Epithelial cell of proximal tubule (primary cell): ENCODE measurements at places on chromosomes 1 and 21. TPM values are rescaled to one million over a fixed set of nuclear protein-coding genes. Genes with fewer than 3 reads are reported as not detected.

Gene ERICH3
- 0.14 TPM in 1 of 2 replicates, not detected in the other for total RNA-seq

Gene SPATA46
- not detected in 2 replicates for total RNA-seq

Gene TRIM17
- 1.7 and 10.4 TPM in 2 replicates for total RNA-seq

Gene AUNIP
- 6.2 and 13.0 TPM in 2 replicates for total RNA-seq

DNA sequence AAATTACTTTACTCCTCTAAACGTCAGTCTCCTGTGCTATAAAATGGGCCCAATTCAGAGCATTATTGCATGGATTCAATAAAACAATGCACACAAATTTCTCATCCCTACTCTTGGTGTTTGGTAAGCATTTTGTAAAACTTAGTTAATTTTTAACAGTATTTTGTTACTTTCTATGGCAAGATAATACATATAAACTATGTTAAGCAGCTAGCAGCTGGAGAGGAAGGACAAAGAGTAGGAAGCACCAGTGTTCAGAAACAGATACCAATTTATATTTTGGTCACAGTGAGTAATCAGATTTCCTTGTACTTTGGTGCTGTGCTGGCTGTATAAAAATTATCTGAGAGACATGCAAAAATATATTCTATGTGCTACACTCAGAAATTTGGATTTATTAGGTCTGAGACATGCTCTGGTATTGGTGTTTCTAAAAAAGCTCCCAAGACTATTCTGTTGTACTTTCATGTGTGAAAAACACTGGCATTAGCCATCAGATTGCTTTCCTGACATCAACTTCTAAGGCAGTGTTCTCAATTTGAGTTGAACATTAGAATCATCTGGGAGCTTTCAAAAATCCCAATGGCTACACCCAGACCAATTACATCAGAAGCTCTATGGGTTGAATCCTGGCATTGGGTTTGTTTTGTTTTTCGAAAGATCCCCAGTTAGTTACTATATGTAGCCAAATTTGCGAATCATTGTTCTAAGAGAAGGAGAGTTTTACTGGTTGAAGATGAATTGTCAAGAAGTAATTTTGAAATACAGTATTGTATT lies 100.3 kb upstream of the C1orf87 start:
- DNase-seq: no peak

- DNase-seq: no peak
These were observed 186.3 kb downstream of the VPS13D start for GRCh38 chr1:12416101-12416500.

DNA sequence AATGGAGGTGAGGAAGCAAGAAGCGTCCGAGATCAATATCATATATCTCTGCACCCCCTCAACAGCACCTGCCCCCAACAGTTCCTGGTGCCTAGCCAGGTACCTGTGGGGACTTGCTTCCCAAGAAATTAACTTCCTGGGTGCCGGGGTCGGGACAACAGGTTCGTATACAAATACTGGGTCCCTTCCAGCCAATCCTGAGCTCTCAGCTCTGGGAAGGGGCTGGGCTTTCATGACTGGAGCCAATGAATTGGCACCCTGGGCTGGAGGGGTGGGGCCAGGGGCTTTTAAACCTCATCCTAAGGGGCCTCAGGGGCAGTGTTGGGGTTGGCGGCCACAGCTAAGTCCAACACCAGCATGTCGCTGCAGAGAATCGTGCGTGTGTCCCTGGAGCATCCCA lies at the start of gene PADI3:
Gene PADI3, plus strand, starts transcription at position 318 of the 400 bp plus-strand sequence. Its CDS starts 40 bp downstream, at position 358.
- no peak for DNase-seq

GRCh38 chr1:188194916-188195315 lies 1366.2 kb downstream of the PLA2G4A start:
- DNase-seq: no peak

DNA sequence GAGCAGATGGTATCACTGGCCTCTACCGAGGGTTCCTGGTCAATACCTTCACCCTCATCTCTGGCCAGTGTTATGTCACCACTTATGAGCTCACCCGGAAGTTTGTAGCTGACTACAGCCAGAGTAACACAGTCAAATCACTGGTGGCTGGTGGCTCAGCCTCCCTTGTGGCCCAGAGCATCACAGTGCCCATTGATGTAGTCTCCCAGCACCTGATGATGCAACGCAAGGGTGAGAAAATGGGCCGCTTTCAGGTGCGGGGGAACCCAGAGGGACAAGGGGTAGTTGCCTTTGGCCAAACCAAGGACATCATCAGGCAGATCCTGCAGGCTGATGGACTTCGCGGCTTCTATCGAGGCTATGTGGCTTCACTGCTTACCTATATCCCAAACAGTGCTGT lies 6.1 kb downstream of the SLC25A44 start:
- DNase-seq: no peak

GRCh38 chr1:6824665-6825368 lies 39.6 kb downstream of the CAMTA1 start:
- DNase-seq: no peak

GRCh38 chr1:89277725-89278124 lies 5.1 kb upstream of the GBP5 start:
- no peak for DNase-seq

- DNase-seq: no peak
These were observed 216.8 kb downstream of the CTH start for GRCh38 chr1:70627910-70628309.

DNA sequence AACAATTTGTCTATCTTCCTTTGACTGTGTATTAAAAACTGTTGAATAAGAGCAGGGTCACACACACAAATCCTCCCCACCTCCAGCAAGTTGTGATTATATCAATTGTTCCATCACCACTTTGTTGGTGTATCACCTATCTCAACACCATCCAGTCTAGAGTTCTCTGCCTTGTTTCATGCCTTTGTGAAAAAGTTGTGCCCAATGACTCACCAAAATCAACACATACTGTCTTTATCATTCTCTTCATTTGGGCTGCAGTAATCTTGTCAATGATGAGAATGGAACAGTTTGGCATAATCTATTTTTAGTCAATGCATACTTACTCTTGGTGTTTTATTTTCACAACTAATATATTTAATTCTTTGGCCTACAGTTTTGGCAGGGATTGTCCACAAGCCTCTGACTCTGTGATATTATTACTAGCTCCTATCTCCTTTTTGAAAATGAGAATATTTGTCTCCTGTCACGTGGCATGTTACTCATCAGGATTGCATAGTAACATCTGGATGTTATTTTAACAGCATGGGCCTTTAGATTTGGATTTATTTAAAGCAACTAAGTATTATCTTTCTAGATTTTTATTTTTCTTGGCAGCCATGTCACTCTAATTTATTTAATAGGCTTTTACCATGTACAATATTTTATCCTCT lies 5.1 kb downstream of the C1orf87 start:
- DNase-seq: no peak

DNA sequence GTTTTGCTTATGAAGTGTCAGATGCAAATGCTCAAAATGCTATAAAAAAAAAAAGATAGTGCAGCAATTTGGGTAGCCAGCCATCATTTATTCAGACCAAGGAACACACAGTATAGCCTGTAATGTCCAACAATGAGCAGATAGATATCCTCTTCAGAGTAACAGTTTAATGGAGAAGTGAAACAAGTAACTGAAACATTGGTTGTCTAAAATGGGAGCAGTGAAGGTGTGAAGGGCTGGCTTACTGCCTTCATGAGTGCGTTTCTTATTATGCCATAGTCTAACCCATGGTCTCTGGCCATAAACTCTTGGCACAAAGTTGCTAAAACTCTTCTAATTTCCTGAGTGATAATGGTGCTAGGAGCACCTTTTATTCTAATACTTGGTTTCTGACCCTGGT lies 11.4 kb downstream of the RGS5 start:
- no peak for DNase-seq

- no peak for DNase-seq
These were observed 45.7 kb upstream of the PAXBP1 start for GRCh38 chr21:32817208-32817607.

DNA sequence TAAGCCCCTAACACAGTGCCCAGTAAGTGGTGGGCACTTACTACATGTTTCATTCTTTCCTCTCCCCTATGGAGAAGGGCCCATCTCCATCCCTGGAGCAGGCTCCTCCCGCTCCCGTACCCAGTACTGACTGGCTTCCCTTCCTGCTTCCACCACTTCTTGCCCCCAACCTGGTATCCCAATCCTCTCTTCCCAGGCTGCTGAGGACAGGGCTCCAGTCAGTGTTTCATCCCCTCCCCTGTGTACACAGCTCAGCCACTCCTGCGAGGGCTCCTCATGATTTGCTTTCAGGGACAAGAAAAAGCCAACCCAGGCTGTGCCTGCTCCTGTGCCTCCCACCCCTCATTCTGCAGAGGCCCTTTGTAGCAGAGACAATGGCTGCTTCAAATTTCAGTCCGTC lies 20.8 kb upstream of the ETV3 start:
- no peak for DNase-seq

DNA sequence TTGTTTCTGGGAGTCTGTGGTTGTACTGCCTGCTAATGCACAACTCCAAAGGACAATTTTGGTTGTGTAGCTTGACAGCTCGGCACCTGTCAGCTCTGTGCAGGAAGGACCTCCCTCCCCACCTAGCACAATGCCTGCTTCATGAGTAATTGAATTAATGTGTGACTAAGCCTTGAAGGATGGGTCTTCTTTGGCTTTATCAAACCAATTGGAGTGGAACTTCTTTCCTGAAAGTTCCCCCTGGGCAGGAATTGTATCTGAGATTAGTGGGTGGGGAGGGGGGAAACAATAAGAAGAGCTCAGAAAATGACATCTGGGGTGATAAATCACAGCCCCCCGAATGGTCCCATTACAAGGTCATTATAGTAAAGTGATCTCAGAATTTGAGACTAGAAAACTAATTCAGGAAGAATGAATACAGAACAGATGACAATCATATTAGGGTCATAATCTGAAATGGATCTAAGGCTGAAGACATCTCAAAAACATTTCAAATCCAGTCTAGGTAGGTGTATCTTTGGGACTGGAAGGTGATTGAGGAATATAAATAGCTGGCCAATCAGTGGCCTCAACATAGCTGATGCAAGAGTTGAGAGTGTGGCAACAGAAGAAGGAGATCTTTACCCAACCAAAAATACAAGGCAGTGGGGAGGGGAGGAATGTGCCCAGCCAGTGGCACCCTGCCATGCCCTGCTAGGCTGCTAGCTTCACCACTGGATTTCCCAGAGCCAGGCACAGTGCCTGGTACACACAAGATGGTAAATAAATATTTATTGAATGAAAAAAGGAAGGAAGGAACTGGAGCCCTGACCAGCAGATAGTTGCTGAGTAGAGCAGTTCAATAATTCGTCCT lies 10.1 kb upstream of the SESN2 start:
- peak; percentile 83 for DNase-seq

DNA sequence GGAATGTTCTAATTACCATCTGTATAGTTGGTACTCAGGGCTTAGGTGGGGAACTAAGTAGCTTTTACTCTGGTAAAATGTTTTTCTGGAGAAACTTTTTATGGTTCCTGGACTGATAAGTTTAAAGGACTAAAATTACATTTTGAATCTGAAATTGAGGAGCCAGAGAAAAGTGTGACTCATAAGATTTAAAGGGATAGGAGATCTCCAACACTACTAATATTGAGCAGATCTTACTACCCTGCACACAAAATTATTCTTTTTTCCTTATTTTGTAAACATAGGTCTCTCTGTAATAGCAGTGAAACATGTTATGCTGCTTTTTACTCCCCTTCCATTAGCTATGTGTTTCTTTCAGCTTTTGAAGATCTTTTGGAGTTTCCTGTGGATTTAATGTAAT lies 32.5 kb downstream of the MTF2 start:
- no peak for DNase-seq

- DNase-seq: no peak
These were observed 25.2 kb downstream of the COL6A1 start for GRCh38 chr21:46006547-46007491.

GRCh38 chr1:151817353-151817730 lies 12.1 kb upstream of the LINGO4 start:
- DNase-seq: no peak

DNA sequence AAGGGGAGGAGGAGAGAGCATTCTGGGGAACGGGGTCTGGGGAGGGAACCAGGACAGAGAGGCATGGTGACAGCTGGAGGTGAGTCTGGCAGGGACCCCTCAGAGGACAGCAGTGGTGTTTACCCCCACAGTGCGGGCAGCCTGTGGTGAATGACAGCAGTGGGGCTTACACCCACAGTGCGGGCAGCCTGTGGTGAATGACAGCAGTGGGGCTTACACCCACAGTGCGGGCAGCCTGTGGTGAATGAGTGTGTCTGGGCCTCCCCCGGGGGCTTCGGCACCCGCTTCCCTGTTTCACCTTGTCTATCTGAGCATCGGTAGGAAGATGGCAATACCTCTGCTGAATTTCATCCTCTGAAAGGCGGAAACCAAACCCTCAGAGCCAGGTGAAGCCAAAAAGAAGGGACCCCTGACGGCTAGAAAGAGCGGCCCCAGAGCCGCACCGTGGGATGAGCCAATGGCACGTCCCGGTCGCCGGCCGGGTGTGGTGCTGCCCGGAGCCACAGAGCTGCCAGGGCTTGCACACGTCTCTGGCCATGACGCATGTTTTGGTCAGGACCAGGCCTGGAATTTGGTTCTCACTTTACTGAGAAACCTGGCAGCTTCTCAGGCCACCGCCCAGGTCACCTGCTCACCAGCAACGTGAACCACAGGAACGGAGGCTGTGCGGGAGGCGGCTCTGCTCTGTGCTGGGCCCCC lies 54.1 kb downstream of the SIK1 start:
- DNase-seq: no peak

DNA sequence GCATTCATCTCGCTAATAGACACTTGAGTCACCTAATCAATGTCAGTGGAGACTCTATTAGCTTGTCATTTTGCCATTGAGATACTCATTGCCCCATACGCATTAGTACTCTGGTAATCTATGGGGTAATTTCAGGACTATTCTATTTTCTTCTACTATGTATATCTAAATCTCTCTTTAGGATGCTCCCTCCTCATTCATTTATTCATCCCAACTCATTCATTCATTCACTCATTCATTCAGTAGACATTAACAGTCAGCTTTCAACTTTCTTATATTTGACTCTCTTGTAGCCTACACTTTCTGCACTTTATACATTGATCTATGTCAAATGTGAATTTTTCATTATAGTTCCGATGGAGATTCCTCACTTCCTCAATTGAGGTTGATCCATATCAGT lies 170.9 kb downstream of the ASTN1 start:
- no peak for DNase-seq

DNA sequence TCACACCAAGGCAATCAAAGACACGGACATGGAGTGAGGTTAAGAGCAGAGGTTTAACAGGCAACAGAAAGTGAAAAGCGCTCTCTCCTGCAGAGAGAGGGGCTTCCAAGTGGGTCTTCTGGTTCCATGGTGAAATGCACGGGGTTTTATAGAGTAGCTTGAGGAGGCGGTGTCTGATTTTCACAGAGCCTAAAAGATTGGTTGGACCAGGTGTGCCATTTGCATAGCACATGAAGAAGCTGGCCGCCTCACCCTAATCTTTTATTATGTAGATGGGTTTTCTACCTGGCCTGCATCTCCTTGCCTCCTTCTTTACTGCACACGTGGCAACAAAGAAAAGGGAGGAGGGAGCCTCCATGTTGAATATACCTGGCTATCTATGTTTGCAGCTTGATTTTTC lies 197.3 kb downstream of the RYR2 start:
- DNase-seq: no peak

- no peak for DNase-seq
These were observed 4.7 kb downstream of the BTBD19 start for GRCh38 chr1:44812822-44813543.

GRCh38 chr1:237873487-237874211 lies 17.1 kb downstream of the ZP4 start:
- DNase-seq: peak; percentile 68

- DNase-seq: no peak
These were observed 48.3 kb downstream of the ECE1 start for GRCh38 chr1:21241771-21242581.
